Umbilical cord (tissue), 2 donors: ENCODE measurements at places on chromosomes 3 and 15.
A peak's percentile ranks its signal among the peaks of the same experiment; 100 is the strongest.

- no peak for DNase-seq
These were observed 41.7 kb downstream of the CCR3 start for GRCh38 chr3:46283881-46284450.

DNA sequence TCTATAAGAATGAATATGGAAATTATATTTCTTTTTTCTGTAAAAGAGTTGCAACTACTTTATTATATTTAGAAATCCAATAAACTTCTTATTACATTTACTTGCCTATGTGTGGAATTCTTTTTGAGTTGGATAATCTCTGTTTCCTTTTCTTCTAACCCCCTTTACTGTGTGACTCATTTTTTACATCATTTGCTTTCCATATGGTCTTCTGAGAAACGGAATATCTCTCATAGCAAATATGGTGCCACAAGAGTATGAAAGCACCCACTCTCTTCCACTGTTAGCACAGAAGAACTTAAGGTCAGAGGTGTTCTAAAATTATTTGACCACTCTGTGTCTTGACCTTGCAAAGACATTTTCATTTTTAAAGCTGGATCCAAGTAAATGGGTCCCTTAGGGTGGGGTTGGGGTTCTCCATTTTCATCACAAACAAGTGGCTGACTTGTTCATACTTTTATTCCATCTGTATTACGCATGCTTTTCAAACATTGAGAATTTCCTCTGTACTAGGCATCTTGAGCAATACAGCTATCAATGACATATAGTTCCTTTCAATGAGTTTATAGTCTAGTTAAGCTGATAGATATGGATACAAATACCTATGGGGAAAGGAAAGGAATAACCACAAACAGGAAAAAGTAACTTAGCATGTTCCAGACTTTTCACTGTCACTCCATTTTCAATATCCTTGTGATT lies 281.1 kb upstream of the TPRG1 start:
- no peak for DNase-seq

- peak; percentile 91 for DNase-seq
These were observed 64.3 kb downstream of the CMTM8 start for GRCh38 chr3:32302601-32303398.

- DNase-seq, result no peak
These were observed 29.3 kb downstream of the PPP2R3A start for GRCh38 chr3:135994708-135995337.

DNA sequence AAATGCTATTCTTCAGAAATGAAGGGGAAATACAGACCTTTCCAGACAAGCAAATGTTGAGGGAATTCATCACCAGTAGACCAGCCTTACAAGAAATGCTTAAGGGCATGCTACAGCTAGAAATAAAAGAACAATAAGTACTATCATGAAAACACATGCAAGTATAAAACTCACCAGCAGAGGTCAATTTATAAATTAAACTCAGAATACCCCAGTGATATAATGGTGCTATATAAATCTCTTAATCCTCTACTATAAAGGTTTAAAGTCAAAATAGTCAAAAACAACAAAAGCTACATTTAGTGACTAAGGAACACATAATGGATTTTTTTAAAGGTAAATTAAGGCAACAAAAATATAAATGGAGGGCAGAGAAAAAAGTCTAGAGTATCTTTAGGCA lies 142.5 kb downstream of the CPNE4 start:
- no peak for DNase-seq

DNA sequence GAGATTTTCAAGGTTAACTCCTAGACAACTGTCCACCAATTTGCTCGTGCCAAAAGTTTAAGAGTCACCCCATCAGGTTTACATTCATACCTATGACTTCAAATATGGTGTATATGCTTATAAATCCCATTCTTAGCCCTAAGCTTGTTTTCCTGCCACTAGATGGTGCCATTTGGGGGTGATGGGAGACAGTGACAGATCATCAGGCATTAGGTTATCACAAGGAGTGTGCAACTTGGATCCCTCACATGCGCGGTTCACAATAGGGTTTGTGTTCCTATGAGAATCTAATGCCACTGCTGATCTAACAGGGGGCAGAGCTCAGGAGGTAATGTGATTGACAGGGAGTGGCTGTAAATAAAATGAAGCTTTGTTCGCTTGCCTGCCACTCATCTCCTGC lies 182.7 kb downstream of the CNTN6 start:
- DNase-seq, result no peak

- DNase-seq, result peak; percentile 59
These were observed 24.0 kb downstream of the STX19 start for GRCh38 chr3:94004301-94004910.

- no peak for DNase-seq
These were observed 278.5 kb upstream of the UMPS start for GRCh38 chr3:124451630-124452317.

DNA sequence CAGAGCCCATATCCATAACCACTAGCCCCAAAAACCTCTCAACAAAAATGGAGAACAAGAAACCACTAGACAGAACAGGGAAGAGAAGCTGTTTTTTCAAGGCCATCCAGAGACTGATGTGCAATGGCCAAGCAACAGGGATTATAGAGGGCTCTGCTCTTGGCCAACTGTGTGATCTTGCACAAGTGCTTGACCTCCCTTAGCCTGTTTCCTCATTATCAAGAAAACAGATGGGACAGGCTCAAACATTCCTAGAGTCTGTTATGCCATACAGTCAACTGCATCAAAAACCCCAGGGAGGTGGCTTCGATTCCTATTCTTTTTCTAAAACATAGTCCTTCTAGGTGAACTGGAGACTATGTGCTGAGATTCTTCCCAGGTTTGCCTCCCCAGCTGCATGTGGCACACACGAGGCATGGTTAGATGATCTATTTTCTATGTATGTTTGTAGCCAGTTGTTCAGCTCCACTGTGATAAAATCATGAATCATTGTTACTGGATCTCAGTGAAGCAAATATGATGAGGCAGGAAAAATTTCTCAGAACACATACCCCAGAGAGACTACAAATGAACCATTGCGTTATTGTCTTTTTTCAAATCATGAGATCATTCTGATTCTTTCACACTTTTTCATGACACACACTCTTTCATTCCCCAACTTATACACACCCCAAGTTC lies 132.9 kb upstream of the TGFBR2 start:
- DNase-seq, result no peak

- no peak for DNase-seq
These were observed 203.3 kb downstream of the MFSD1 start for GRCh38 chr3:159005137-159005536.

- no peak for DNase-seq
These were observed 1.6 kb downstream of the PHGR1 start for GRCh38 chr15:40352281-40352901.

- peak; percentile 17 for DNase-seq
These were observed 96.7 kb upstream of the KCNMB2 start for GRCh38 chr3:178439504-178439903.

- no peak for DNase-seq
These were observed 32.0 kb upstream of the ZNF445 start for GRCh38 chr3:44509393-44509921.

GRCh38 chr3:173618703-173619102 lies 221.2 kb downstream of the NLGN1 start:
- peak; percentile 7 for DNase-seq

DNA sequence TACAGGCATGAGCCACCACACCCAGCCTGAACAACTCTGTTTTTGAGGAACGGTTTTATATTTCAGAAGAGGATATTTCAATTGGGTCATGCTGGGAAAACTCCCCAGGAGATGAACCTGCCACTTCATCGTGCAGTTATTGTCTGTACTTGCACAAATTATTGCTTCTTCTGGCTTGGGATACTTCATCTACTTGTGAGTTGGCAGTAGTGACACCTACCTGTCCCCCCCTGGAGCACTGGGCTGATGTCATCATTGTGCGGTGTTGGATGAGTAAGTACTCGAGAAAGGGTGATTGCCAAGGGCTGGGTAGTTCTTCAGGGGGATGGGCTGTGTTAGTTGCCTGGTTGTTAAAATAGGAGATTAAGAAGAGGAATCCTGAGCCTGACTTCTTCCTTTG lies 85.1 kb upstream of the SAMMSON start:
- no peak for DNase-seq

DNA sequence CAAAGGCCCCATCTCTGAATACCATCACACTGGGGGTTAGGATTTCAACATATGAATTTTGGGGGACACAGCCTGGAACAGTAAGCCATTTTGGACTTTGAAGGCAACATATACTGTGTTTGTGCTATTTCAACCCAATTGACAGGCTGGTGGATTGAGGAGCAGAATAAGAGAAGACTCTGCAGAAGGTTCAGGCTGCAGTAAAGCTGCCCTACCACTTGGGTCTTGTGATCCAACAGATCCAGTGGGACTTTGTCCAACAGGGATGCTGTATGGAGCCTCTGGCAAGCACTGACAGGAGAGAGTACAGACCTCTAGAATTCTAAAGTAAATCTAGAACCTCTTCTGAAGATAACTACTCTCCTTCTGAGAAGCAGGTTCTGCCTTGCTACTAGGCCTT lies 1.1 kb upstream of the BCL2L10 start:
- DNase-seq, result no peak

GRCh38 chr3:54932606-54933005 lies 4.7 kb upstream of the LRTM1 start:
- DNase-seq, result no peak

GRCh38 chr3:197406266-197406665 lies 107.9 kb upstream of the DLG1 start:
- DNase-seq, result peak; percentile 71

GRCh38 chr15:91649016-91649415 lies 204.5 kb upstream of the SLCO3A1 start:
- no peak for DNase-seq

- no peak for DNase-seq
These were observed 580.9 kb downstream of the EDEM1 start for GRCh38 chr3:5768281-5768945.

DNA sequence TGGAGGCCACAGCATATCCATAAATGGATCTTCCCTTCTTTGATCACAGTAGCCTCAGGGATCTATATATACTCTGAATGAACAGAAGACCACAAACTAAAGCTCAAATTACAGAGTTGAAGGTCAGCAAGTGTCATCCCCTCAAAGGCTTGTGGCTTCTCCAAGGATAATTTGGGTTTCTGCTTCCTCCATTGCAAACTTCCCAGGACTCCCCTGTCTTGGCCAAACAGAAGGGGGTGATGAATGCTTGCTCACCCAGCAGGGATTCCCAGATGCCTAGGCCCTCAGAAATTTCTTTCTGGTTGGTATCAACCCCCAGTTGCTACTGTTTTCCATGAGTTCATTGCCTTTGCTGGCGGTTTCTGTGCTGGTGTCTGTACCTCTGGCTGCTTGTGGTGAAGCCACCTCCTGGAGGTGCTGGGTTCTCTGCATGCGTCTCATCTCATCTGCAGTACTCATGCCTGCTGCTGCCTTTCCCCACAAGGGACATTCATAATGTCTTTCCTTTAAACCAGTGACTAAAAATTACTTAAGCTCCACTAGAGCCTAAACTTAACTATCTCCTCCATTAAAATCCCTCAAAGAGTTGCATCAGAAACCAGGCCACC lies 17.7 kb downstream of the ENTPD3 start:
- no peak for DNase-seq

GRCh38 chr15:40063563-40064011 lies 24.6 kb upstream of the SRP14 start:
- DNase-seq, result no peak

DNA sequence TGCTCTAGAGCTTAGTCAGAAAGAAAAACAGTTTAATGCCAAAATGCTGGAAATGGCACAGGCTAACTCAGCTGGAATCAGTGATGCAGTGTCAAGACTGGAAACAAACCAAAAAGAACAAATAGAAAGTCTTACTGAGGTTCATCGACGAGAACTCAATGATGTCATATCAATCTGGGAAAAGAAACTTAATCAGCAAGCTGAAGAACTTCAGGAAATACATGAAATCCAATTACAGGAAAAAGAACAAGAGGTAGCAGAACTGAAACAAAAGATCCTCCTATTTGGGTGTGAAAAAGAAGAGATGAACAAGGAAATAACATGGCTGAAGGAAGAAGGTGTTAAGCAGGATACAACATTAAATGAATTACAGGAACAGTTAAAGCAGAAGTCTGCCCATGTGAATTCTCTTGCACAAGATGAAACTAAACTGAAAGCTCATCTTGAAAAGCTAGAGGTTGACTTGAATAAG lies 150.5 kb upstream of the LRRFIP2 start:
- DNase-seq, result peak; percentile 17

DNA sequence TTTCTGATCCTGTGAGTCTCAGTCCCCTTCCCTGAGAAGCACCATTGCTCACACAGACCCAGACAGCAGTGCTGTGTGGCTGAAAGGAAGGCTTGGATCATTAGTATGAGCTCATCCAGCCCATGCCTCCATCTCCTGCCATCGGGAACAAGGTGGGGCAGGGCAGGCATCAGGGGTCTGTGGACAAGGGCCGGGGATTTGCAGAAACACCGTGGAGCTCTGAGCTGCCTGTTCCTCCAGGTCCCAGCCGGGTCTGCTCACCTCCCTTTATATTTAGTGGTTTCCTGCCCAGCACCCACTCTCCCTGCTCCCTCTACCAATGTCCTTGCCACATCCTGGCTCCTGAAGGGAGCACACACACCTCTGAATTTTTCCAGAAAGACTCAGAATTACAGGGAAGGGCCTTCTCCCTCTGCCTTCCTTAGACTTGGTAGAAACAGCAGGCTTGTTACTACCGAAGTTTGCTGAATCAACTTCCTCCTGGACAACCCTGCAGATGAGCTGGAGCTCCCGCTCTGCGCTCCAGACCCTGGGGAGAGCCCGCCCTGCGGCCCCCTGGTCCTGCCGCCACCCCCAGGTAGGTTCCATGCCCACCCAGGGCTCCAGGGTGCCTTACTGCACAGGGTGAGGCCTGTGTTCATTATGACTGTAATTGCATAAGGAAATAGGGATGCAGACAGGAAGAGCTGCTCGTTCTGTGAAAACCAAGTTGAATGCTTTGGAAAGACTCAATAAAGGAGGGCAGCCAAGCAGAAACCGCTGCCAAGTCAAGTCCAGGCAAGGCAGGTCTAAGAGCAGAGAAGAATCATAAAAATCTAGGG lies 128.1 kb downstream of the NSMCE3 start:
- DNase-seq, result no peak

GRCh38 chr15:62631076-62631724 lies 411.3 kb upstream of the TPM1 start:
- DNase-seq, result no peak

DNA sequence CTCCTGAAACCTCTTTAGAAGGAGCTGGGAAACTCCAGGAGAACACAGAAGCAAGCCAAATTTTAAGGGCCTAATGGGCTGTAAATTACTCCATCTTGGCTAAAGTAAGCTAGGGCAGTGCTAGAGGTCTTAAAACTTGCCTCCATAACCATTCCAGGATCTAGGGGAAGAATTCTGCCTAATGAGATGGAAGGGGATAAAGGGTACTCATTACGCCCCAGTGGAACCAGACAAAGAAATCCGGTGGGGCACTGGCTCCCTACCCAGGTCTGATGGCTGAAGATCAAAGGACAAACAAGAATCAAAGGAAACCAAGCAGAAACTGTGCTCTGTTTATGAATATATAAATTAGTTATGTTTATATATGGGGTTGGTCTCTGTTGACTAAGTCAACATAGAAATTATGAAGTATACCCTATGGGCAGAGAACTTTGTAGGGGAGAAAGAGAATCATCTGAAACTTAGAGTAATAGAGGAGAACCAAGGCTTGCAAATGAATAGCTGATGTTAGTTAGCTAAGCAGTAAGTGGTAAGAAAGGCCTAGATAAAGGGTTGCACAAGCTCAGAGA lies 57.8 kb downstream of the NCEH1 start:
- DNase-seq, result no peak

- DNase-seq, result no peak
These were observed 73.7 kb upstream of the PROK2 start for GRCh38 chr3:71858503-71859122.

GRCh38 chr15:92316586-92317295 lies 76.9 kb upstream of the ST8SIA2 start:
- DNase-seq, result no peak

GRCh38 chr3:10474847-10475246 lies 30.5 kb downstream of the ATP2B2 start:
- no peak for DNase-seq
